ENCODE measurements at places on chromosomes 5 and 9.

- no peak for DNase-seq
Observed at GRCh38 chr5:1737790-1738405, 61.7 kb downstream of the MRPL36 start.

DNA sequence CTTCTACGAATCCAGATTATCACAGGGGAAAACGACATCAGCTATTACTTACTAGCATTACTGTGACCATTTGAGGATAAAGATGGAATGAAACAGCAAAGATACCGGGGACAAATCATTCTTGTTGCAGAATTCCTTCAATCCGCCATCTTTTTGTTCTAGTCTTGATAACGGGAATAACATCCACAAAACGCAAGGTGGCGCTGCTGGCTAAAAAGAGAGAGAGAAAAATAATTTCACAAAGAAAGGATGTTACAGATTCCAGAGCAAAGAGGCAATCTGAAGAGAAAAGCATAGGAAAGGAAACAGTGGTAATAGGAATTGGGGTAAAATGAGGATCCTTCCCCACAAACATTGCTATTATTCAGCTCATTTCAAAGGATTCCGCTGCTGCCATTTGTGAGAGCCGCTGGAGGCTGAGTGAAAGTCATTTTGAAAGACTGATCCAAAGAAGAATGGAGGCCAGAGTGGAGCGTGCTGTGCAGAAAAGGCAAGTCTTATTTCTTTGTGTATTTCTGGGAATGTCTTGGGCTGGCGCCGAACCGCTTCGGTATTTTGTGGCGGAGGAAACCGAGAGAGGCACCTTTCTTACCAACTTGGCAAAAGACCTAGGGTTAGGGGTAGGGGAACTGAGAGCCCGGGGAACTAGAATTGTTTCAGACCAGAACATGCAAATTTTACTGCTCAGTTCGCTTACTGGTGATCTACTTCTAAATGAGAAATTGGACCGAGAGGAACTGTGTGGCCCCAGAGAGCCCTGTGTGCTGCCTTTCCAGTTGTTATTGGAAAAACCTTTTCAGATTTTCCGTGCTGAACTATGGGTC, at the start of gene PCDHB7:
Gene PCDHB7, plus strand, starts transcription at position 264 of the 824 bp plus-strand sequence. Its CDS starts 192 bp downstream, at position 456.
- no peak for DNase-seq

DNA sequence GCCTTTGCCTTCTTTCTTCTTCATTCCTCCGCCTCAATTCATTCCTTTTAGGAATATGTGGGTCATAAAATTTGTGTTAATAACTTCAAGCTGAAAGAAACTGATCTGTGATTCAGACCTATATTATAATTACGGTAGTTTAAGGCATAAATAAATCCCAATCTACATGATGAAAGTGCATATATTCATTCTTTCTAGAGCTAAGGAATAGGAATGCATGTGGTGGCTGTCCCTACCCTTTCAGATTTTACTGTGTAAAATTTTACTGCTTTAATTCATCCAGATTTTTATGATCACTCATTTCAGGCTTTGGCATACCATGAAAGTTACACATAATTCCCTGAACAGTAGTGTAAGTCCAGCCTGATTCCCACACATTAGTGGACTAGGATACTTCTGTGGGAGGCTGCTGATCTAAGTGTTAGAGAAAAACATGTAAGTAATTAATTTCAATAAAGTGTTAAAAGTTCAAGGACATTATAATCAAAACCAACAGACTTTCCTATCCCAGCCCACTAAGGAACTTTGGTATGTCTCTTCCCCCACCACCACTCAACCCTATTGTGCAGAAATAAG, 83.1 kb downstream of the HINT1 start:
- DNase-seq = no peak

DNA sequence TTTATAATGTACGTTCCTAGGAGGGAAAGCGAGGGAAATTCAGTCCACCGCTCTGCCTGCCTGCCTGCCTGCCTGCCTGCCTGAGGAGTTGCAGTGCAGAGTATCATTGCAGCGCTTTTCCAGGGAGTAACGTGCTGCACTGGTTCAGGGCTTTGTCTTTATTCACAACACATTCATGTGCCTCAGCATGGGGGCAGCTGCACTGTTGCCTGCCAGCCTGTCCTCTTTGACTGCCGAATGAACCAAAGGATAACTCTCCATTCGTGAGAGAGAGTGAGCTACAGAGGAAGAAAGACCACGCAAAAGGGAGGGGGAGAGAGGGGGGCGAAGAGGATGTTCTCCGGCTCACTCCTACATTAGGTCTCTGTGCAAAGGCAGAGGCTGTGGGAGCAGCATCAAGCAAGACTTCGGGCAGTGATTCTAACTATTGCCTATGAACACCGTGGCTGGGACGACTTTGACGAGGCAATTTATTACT, 791.2 kb downstream of the MAT2B start:
- no peak for DNase-seq

DNA sequence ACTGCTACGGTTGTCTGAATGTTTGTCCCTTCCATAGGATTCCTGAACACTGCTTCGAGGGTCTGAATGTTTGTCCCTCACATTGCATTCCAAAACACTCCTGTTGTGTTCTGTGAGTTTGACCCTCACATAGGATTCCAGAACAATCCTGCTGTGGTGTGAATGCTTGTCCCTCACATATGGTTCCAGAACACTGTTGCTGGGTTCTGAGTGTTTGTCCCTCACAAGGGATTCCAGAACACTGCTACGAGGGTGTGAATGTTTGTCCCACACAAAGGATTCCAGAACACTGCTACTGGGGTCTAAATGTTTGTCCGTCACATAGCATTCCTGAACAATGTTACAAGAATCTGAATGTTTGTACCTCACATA, 201.2 kb downstream of the FOXD4L6 start:
- no peak for DNase-seq

GRCh38 chr5:80134876-80135275, 99.7 kb downstream of the THBS4 start:
- DNase-seq = no peak

- no peak for DNase-seq
Observed at GRCh38 chr9:89886281-89886700, 281.5 kb downstream of the GADD45G start.

DNA sequence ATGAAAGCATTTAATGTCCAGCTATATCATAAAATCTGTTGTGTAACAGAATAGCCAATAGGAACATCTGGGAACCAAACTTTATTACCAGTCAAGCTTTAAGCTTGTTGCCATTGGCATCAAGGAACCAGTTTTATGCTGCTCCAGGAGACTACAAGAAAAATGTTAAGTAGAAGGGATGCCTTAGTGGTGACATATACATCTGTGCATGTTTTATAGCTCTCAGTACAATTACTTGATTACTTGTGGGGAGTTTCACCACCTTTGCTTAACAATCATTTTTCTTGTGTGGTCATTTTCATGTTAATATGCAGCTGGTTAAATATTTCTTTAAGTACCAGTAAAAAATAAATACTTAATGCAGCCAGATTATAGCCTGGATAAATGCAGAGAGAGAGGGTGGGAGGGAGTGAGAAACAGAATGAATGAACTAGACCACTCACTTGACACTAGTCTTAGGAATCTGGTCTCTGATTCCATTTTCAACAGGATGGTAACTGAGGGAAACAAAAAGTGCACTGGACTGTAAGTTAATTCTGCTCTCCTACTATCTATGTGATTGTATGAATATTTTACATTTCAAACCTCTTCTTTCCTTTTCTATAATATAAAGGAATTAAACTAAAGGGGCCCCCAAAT, 35.7 kb upstream of the LURAP1L start:
- no peak for DNase-seq

- DNase-seq = no peak
Observed at GRCh38 chr5:149448831-149449714, 70.0 kb upstream of the IL17B start.

DNA sequence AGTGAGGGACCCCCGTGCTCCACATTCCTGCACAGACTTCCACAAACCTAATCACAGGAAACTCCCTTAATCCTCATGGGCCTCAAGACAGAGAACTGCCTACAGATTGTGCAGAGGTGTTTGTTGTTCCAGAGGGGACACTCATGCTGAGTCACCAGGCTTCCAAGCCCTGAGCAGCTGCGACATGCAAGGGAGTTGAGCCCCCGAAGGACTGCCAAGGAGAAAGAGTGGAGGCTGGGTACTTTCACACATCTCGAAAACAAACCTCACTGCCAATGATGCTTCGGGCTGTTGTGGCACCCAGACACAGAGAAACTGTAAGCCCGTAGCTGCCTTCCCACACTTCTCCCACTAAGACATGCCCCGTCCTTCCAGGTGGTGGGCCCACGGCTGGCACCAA, 480.8 kb downstream of the CDH12 start:
- no peak for DNase-seq

- no peak for DNase-seq
Observed at GRCh38 chr5:4007001-4007400, 411.4 kb downstream of the IRX1 start.

DNA sequence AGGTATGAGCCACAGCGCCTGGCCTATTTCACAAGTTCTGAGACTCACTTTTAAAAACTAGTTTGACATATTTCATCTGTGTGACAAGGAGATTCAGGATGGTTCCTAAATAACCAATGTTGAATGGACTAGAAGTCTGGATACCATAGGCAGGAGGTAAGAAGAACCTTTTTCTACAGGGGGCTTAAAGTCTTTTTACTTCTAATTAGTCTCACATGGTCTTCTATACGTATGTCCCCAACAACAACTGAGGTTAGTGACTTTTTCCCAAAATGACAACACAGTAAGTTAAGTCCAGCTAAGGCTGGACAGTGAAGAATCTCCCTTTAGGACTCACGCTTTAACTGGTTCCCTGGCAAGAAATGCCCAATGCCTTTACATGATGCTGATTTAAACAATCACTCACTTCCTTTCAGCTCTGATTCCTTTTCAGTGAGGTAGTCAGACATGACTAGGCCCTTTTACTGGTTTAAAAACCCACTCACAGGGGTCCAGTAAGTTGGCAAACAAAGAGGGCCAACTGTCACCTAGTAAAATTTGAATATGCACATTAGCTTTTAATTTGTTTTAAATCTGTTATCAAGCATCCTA, 12.1 kb upstream of the HAUS6 start:
- no peak for DNase-seq

DNA sequence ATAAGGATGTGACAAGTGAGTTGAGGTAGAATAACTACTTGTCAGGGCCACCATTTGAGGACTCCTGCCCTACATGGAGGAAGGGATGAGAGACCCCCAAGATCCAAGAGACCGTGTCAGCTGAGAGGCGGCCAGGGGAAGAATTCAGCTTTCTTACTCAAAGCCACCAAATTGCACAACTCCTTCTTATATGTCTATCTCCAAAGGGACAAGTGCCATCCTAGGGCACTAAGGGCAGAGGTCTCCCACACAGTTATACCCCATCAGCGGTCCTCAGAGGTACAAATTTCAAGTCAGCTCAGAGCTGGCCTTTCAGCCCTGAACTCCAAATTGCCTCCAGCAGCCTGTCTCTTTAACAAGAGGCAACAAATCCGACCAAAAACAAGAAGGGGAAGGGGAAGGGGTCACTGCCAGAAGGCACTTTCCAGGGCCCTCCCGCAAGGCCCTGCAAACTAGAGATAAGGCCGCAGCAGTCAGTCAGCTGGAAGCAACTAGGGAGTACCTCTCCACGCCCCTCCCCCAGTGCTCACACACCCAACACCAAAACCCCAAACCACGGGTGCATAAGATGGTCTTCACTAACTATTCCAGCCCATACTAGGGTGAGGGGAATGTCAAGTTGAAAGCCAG, 6.1 kb upstream of the STOML2 start:
- DNase-seq = no peak

DNA sequence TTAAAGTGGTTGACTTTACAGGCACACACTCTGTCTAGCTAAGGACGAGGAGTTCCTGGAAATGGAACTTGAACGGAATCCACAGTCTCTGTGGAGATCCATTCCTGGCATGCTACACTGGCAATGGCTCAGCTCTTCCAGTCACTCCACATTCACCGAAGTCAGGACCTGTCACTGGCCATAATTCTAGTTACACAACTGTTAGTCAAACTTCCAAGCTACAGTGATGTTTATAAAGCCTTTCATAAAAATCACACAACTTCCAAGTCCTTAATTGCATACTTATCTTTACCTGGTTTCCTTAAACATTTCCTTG, 15.7 kb downstream of the CDC14B start:
- DNase-seq = no peak

- DNase-seq = no peak
Observed at GRCh38 chr9:89765211-89765946, 160.6 kb downstream of the GADD45G start.

- DNase-seq = no peak
Observed at GRCh38 chr5:127369796-127370195, 79.2 kb downstream of the MEGF10 start.

DNA sequence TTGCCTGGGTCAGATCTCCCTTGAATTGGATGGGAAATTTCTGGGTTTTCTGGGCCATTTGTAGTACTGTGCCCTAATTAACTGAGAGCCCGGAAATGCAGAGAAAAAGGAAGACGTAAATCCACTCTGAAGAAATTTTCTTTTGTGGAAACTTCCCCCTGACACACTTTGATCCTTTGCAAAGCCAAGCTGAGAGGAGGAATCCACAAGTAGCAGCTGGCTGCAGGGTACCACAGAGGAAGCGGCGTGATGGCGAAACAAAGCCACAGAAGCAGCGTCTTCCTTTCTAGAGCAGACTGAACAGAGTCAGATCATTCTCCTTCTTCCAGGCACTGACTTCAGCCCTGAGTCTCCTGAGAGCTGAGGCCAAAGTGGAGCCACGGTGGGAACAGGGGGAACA, 47.1 kb upstream of the ZNF354A start:
- no peak for DNase-seq

Data from effector memory CD4-positive, alpha-beta T cell (primary cell).